Fibroblast of skin of left biceps (primary cell): ENCODE measurements at places on chromosomes 7 and 10.
A peak's percentile ranks its signal among the peaks of the same experiment; 100 is the strongest.

GRCh38 chr7:55078465-55079372 lies 59.9 kb downstream of the EGFR start:
- no peak for DNase-seq

DNA sequence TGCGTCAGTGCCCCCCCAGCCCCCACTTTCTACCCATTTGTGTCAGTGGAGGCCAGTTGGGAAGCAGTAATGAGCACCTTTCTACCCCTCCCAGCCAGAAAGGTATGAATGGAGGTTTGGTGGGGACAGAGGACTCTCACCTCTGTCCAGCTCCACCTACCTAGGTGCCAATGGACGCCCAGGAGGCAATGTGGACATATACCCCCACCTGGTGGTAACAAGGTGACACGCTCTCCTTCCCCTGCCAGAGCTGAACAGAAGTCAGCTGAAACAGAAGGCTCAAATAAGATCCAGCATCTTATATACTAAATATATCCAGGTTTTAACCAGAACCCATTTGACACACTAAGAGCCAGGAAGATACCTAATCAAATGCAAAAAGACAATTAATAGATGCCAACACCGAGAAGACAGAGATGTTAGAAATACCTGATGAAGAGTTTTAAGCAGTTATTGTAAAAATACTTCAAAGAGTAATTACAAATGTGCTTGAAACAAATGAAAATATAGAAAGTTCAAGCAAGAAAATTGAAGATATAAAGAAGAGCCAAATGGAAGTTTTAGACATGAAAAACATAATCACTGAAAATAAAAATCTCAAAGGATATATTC lies 18.4 kb upstream of the SORCS3 start:
- no peak for DNase-seq

GRCh38 chr10:89643431-89643811 lies 1.6 kb downstream of the PANK1 start:
- DNase-seq: no peak

- no peak for DNase-seq
Measured at GRCh38 chr10:63066606-63067005, 66.5 kb upstream of the NRBF2 start.

DNA sequence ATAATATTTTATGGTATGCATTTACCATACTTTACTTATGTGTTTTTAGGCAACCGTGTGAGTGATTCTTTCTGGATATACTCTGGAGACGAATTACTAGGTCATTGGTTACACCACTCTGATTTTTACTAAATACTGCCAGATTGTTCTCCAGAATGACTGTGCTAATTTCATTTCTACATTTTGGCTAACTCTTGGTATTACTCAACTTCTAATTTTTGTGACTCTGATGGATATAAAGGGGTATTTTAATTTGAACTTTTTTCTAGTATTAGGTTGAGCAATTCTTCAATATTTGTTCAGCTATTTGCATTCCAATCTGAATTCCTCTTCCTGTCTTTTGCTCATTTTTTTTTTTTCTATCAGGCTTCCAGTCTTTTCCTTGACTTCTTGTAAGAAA lies 223.6 kb downstream of the MDFIC start:
- peak; percentile 76 for DNase-seq

GRCh38 chr10:63553031-63553430 lies 31.8 kb downstream of the REEP3 start:
- peak; percentile 62 for DNase-seq

DNA sequence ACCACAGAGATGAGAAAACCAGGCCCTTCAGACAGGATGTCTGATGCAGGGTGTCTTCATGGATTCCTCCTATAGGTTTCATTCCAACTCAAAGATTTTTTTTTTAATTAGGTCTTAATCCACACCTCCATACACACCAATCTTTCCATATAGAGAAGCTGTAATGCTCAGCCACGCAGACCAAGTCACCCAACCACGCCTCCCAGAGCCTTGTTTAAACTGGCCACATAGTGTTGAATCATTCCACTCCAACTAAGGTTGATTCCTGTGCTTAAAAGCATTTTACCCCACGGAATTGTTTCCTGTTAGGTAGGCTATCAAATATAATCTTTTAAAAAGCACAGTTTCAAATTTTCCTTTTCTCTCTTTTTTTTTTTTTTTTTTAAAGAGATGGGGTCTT lies 153.6 kb downstream of the TYW1B start:
- no peak for DNase-seq

DNA sequence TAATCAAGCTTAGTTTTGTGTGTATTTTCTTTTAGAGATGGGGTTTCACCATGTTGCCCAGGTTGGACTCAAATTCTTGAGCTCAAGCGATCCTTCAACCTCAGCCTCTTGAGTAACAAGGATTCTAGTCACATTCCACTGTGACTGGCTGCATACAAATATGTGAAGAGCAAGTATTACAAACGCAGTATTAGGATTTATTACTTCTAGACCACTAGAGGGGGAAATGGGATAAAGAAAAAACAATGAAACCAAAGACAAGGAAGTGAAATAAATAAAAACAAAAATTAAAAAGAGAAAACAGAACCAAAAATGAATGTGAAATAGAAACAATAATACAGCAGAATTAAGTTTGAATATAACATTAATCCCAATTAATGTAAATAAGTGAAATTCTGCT lies 308.7 kb downstream of the ANKRD30A start:
- DNase-seq: no peak
